ENCODE measurements at places on chromosomes 3 and 15.

GRCh38 chr15:36644191-36644896 is 64.9 kb downstream of the CDIN1 start:
- DNase-seq = no peak

DNA sequence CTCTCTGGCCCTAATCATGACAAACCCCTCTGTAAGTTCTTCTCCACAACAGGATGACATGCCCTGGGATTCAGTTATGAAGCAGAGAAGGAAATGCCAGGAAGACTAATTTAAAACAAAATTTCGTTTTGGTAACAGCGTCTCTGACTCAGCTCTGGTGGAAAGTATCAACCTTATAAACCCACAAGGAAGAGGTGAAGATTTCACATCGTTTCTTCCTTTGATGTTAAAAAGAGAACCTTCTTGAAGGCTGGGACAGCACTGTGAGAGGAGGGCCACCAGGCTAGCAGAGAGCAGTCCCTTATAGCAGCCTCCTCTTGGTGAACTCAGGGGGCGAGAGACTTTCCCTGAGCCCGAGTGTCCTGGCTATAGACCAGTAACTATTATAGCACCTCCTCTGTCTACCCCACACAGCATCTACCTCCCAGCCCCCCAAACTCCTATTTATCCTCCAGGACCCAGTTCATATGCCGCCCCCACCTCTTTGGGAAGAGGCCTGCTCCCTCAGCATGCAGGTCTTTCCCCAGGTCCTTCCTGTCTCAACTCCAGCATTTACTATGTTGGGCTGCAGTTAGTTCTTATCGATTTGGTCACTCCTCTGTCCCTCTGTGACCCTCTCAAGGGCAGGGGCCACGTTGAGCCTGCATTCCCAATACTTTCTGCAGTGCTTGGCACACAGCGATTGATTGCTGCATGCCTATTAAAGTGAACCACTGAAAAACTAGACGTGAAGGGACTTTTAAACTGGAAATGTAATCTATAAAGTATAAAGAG is 321.5 kb upstream of the ICE2 start:
- DNase-seq = no peak

GRCh38 chr3:154972951-154973350 is 107.2 kb upstream of the MME start:
- DNase-seq = no peak

GRCh38 chr15:35691173-35691761 is 145.3 kb upstream of the DPH6 start:
- DNase-seq = no peak

DNA sequence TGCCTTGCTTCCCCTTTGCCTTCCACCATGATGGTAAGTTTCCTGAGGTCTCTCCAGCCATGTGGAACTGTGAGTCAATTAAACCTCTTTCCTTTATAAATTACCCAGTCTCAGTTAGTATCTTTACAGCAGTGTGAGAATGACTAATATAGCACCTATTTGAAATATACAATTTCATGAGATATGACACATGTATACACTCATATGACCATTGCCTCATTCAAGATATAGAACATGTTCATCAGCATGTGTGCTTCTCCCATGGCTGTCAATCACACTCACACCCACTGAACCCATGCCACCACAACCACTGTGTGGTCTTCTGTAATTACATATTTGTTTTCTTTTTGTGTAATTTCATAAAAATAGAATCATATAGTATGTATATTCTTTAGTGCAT is 599.5 kb upstream of the EPHA6 start:
- no peak for DNase-seq
